Stromal cell of bone marrow (primary cell): ENCODE measurements at places on chromosomes 2 and 18.
A peak's percentile ranks its signal among the peaks of the same experiment; 100 is the strongest.

- DNase-seq = no peak
Observed at GRCh38 chr2:235005603-235006259, 53.9 kb downstream of the SH3BP4 start.

GRCh38 chr2:28683100-28683706, 68.4 kb upstream of the PPP1CB start:
- peak; percentile 32 for DNase-seq

DNA sequence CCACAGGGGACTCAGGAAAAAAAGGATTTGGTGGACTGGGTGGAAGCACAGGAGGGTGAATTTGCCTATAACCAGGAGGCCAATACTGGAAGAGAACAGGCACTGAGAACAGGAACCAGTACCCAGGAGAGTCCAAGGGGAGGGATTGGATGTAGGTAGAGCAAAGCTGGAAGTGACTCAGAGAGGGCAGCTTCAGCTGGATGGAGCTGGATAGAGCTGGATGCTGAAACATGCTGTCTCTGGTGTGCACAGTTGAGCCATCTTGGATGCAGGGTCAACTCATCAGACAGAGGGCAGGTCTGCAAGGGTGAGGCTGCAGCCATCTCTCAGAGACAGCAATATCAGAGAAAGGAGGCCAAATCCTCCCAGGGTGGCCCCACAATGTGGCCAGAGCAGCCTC, 134.0 kb downstream of the GALNT14 start:
- no peak for DNase-seq

DNA sequence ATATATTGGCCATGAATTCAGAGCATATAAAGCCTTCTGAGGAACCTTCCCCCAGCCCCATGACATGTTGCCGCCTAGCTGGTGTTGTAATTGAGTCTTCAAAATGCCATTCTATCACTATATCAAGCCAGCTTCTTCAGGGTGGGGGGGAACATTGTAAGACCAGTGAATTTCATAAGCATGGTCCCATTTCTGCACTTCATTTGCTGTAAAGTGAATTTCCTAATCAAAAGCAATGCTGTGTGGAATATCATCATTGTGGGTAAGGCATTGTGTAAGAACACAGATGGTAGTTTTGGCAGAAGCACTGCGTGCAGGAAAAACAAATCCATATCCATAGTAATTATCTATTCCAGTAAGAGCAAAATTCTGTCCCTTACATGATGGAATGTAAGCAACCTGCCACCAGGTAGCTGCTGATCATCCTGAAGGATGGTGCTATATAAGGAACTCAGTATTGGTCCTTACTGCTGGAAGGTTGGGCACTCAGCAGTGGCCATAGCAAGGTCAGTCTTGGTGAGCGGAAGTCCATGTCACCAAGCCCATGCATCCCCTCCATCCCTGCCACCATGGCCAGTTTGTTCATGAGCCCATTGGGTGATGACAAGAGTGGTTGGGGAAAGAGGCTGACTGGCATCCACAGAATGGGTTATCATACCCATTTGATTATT, 159.4 kb downstream of the COPS8 start:
- DNase-seq = peak; percentile 90

DNA sequence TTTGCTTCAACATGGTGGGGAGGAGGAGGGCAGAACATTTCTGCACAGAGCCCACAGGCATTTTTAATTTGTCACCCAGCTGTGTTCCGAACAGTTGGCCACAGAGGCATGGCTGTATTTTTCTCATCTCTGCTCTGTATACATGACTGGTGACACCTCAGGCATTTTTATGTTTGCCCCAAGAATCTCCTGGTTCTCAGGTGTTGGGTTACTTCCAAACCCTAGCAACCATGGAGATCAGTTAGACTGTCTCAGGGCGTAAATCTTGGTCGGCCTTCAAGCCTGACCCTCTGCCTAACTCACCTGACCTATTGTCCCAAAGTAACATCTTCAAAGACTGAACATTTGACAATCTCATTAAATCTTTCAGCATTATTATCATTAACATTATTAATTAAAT, 100.0 kb downstream of the ABCA12 start:
- no peak for DNase-seq

GRCh38 chr2:59677158-59677557, 876.3 kb downstream of the BCL11A start:
- no peak for DNase-seq

GRCh38 chr2:148451046-148451445, 193.5 kb upstream of the EPC2 start:
- no peak for DNase-seq

- no peak for DNase-seq
Observed at GRCh38 chr2:185433824-185434223, 304.8 kb upstream of the FSIP2 start.

DNA sequence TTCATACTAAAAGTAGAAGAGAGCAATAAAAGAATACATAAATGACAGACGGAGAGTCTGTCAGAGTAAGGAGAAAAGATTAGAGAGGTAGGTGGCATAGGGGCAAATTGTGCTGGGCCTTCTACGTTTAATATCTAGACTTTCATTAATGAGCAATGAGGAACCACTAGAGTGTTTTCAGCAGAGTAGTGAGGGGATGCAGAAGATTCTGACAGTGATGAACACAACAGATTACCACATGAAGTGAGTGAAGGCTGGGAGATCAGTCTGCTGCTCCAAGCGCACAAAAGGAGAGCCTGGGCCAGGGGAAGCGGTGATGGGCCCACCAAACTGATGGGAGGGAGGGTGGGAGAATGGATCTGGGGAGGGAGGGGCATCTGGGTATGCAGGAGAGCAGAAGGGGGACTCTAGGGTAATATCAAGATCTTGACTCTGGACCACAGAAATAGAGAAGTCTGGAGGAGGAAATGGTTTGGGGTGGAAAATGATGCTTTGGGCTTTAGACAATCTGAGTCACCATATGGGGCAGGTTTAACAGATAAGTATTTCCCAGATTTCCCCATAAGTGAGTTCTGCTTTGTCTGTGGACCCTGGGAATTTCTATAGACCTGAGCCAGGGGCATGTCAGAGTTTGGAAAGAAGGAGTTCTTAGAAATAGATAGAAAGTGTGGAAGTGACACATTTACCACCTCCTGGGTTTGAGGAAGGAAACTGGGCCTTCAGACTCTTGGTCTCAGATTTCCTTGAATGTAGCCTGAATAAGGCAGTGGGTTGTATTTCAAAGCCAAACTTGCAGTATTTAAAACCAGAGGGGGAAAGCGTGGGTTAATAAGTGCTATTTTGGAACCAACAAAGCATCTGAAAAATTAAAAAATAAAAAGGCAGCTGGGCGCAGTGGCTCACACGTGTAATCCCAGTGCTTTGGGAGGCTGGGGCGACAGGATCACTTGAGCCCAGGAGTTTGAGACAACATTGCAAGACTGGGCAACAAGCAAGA, 15.0 kb upstream of the IL1A start:
- no peak for DNase-seq

DNA sequence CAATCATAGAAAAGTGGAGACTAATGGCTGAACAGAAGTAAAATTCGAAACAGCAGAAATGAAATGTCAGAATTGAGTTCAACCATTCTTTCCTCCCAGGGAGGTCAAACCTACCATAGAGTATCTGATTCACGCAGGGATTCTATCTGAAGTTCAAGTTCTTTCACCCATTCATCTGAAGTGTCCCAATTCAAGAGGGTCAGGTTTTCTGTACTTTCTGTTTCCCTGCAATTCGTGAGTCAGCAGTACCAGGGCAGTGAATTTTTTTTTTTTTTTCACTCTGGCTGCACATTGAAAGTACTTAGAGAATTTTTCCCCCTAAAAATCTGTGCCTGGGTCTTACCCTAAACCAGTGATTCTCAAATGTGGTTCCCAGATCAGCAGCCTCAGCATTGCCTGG, 40.9 kb upstream of the CCDC88A start:
- DNase-seq = peak; percentile 12

DNA sequence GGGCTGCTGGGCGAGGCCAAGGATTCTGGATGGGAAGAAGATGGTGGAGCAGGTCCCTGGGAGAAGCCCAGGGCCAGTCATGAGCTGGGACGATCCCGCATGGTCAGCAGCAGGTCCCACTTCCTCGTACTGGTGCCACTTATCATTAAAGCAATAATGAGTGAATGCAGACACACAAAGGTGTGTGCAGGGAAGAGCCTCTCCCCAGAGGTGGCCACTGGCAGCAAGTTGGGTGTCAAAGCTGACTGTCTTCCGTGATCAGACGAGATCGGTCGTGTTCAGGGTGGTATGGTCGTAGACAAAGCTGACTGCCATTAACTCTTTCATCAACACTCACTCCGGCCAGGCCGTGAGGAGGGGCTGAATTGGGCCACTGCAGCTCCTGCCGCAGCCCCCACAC, 10.3 kb upstream of the ARHGEF4 start:
- no peak for DNase-seq

GRCh38 chr2:25473758-25474340, 132.1 kb upstream of the DNMT3A start:
- DNase-seq = no peak

- DNase-seq = no peak
Observed at GRCh38 chr2:134465228-134466105, 211.6 kb downstream of the MGAT5 start.

DNA sequence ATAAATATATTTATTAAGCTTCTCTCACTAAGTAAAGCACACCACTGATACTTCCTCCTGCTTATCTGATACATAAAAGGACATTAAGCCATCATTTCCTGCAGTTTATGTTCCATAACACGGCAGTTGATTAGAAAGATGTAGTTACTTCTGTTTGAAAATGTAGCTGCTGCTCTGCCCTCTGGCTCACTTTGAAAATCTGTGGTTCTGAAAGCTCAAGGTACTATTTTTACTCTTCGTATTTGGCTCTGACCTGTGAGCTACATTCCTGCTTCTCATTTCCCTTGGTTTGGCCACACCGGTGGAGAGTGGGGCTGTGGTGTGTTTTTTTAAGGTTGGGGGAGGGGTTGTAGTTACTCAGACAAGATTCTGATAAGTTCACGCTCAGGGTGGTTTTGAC, 12.8 kb upstream of the TTN start:
- DNase-seq = no peak

GRCh38 chr2:85226783-85227182, 93.6 kb downstream of the TCF7L1 start:
- no peak for DNase-seq

- no peak for DNase-seq
Observed at GRCh38 chr2:213229814-213230213, 54.5 kb upstream of the SPAG16 start.

- no peak for DNase-seq
Observed at GRCh38 chr2:1259746-1260145, 153.5 kb upstream of the TPO start.

- DNase-seq = no peak
Observed at GRCh38 chr18:10160251-10160650, 246.4 kb downstream of the VAPA start.

- no peak for DNase-seq
Observed at GRCh38 chr2:137981112-137981656, 16.9 kb downstream of the HNMT start.

GRCh38 chr2:1421731-1422130, 8.5 kb downstream of the TPO start:
- DNase-seq = no peak

- DNase-seq = no peak
Observed at GRCh38 chr18:22778996-22779395, 154.1 kb upstream of the RBBP8 start.

DNA sequence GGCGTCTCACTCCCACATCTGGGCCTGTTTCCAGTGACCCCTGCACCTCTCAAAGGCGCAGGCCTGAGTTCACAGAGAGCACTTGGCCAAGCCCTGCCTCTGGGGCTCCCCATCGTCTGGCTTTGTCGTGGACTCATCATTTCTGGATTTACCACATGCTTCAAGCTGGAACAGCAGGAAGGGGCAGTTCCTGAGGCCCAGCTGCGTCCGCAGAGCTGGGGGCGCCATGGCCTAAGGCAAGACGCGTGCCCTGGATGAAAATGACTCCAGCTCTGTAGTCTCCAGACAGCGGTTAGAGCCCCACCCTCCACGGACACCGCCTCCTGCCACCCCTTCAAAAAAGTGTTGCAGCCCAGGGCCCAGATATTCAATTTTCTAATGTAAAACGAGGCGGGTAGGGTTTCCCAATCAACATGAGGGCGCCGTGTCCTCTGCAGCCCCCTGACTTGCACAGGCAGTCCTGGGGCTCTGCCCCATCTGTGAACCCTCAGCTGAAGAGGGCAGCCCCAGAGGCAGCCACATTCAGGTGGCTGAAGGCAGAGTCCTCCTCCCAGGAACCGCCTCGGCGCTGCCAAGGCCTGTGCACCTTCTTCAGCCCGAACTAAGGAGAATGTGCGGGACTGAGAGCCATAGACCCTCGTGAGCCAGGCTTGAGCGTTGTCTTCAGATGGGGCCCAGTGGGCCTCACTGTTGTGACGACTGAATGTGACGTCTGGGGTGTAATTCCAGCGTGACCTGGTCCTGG, 85.5 kb downstream of the NFATC1 start:
- no peak for DNase-seq

DNA sequence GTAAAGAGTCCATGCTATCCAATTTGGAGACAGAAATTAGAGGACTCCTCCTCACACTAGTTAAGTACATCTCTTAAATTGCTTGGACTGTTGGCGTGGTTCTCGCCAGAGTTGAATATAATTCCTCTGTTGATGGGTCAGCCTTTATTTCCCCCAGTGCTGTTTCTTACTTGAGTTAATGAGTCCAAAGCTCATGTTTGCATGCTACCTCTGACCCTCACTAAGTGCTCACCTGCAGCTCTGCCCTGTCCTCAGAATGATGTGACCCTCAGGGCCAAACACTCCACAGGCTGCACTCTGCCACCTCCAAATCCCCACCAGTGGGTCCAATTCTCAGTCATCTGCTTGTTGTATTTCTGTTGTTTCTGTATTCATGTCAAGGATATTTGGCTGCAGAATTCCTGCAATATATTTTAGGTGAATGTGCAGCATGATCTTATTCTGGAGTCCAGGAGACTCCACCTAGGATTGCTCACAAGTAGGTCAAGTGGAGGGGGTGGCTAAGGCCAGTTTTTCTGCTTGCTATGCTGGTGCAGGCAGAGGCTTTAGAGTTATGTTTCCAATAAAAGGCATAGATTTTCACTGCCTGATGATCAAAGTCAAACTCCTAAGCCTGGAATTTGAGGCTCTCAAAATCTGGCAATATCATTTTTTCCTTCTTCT, 37.8 kb downstream of the RDH14 start:
- no peak for DNase-seq

GRCh38 chr2:225431105-225431863, 31.8 kb downstream of the NYAP2 start:
- no peak for DNase-seq

- DNase-seq = no peak
Observed at GRCh38 chr2:179266271-179266670, 1.6 kb upstream of the SESTD1 start.

GRCh38 chr2:26491563-26492167, 13.7 kb upstream of the OTOF start:
- DNase-seq = no peak

GRCh38 chr18:44090453-44090852, 590.2 kb upstream of the SETBP1 start:
- no peak for DNase-seq

- no peak for DNase-seq
Observed at GRCh38 chr2:1360557-1361250, 52.6 kb upstream of the TPO start.

GRCh38 chr2:105443617-105444598, 45.1 kb upstream of the FHL2 start:
- DNase-seq = no peak

- no peak for DNase-seq
Observed at GRCh38 chr2:20622731-20623130, 28.2 kb downstream of the HS1BP3 start.
